Mesothelial cell of epicardium (in vitro differentiated cells): ENCODE measurements at places on chromosomes 5 and 9.

DNA sequence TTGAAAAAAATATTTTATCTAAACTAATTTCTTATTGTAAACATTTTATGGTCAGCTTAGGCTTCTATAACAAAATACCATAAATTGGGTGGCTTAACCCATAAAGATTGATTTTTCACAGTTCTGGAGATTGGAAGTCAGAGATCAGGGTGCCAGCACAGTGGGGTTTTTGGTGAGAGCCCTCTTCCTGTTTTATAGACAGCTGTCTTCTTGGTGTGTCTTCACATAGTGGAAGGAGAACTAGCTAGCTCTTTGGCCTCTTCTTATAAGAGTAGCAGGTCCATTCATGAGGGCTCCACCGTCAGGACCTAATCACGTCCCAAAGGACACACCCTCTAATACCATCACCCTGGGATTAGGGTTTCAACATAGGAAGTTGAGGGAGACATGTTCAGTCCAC lies 26.6 kb downstream of the OTULINL start:
- no peak for DNase-seq

DNA sequence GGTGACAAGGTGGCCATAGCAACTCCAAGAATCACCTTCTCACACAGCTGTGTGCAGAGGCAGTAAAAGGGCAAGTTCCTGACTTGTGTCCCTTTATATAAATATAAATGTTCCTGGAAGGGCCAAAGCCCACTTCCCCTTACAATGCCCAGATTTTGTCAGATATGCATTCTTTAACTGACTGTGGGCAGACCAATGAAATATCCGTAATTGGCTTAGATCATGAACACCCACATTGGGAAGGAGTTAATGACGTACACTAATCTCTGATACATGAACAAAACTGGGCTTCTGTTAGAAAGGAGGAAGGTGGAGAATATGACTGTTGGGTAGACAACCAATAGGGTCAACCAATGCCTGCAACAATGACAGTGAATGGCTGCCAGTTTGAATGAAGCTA lies 397.2 kb upstream of the CLINT1 start:
- DNase-seq = no peak

DNA sequence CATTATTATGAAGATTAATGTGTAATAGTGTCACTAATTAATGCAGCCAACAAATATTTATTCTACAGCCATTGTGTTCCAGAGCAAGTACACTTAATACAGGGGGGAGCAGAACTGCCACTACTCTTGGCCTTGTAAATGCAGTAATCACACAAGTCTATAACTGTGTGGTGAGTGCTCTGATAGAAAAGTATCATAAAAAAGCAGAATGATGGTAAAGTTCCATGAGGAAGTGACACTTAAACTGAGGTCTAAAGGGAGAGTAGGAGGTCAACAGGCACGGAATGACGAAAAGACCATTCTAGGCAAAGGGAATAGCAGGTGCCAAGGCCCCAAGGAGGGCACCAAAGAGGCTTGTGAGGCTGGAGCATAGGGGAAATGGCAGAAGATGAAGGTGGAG lies 142.9 kb downstream of the OSTF1 start:
- DNase-seq = no peak

DNA sequence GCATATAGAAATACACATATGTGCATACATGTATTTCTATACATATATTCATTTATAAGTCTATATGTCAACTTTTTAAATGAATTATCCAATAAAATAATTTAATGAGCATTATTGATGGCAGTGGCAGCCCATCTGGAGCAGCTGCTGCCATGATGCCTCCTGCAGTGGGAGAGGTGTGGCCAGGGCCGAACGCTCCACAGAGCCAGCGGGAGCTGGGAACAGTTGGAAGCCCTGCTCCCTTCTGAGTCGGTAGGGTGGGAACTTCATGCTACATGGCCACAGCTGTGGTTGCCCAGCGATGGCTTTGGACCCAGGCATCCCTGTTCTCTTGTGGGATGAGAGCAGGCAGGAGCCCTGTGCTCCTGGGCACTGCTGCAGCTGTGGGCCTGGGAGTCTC lies 812.4 kb upstream of the CTNND2 start:
- no peak for DNase-seq

DNA sequence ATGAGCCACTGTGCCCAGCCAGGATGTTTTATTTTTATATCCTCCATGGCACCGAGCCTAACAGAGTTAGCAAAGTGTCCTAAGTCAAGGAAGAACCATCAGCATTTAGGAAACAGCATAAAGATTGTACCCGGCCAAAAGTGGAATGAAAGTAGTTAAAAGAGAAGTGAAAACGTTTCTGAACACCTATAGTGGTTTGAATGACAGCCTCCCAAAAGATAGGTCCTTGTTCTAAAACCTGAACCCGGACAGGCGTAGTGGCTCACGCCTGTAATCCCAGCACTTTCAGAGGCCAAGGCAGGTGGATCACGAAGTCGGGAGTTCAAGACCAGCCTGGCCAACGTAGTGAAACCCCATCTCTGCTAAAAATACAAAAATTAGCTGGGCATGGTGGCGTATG lies 37.4 kb downstream of the ZFAND5 start:
- no peak for DNase-seq

- DNase-seq = no peak
Observed at GRCh38 chr9:87340391-87340790, 157.3 kb upstream of the DAPK1 start.

GRCh38 chr9:130745829-130746228 lies 52.2 kb downstream of the EXOSC2 start:
- DNase-seq = no peak

- no peak for DNase-seq
Observed at GRCh38 chr5:80185095-80185494, 70.8 kb downstream of the SERINC5 start.

- no peak for DNase-seq
Observed at GRCh38 chr5:170439223-170439943, 50.2 kb upstream of the KCNMB1 start.

GRCh38 chr9:23826120-23826629 lies at the start of gene ELAVL2:
TSS of gene ELAVL2 (minus strand) at chr9:23826240. CDS start at chr9:23762234, 64,006 bp downstream.
- DNase-seq = peak; percentile 94

- DNase-seq = no peak
Observed at GRCh38 chr9:98549401-98549800, 159.3 kb downstream of the GABBR2 start.

DNA sequence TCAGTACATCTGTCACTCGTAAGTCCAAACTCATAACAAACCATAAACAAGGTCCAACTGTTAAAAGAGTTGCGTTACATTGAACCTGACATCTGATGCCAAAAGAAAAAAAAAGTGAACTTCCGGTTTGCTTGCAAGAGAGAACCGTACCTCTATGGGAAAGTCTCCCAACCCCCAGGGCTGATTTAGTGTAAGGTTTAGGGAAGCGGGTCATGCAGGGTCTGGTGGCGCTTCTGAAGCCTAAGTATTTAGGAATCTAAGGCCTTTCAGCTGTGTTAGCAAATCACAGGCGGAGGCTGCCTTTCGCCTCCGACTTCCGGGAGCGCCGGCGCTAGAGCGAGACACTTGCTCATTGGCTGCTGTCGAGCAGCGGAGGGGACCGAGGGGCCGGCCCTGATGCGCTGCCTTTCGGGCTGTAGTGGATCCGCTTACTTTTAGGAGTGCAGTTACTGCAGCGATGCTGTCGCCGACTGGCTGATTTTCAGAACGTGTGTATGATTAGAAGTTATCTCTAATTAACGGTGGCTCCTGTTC lies 12.0 kb upstream of the GNPDA1 start:
- DNase-seq = peak; percentile 64

DNA sequence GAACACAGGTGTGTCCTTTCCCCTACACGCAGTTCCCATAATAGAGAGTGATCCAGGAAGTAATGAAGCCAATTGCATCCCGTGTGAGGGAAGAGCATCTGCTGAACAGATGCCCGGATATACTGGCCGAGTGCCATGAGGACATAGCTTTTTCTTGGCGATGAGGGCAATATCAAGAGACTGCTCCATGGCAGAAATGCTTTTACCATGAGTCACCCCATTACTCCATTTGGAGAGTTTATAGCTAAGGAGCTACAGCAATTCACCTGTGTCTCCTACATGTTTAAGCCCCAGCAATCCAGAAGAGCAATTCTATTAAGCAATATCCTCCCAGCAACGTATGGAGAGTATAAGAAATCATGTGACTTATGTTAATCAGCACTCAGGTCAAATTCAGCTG lies 222.0 kb upstream of the KLF4 start:
- DNase-seq = no peak

DNA sequence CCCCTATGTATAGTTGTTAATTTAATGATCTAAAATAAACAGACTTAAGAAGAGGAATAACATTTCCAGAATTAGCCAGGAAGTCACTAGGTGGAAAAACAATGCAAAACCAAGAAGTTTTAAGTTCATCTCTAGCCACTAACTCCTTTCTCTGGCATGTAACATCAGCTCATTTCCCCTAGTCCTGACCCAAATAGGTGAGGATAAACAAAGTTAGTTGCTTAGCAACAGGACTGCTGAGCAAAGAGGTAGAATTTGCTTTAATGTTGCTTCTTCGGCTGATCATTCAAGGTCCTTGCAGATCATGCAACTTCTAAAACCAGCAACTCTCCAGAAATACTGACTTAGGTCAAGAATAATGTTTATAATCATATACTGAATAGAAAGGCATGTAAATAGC lies 675.8 kb downstream of the CETN3 start:
- DNase-seq = no peak

GRCh38 chr5:169950333-169950732 lies 30.0 kb downstream of the INSYN2B start:
- DNase-seq = no peak

- no peak for DNase-seq
Observed at GRCh38 chr9:12915366-12915954, 140.6 kb downstream of the LURAP1L start.

DNA sequence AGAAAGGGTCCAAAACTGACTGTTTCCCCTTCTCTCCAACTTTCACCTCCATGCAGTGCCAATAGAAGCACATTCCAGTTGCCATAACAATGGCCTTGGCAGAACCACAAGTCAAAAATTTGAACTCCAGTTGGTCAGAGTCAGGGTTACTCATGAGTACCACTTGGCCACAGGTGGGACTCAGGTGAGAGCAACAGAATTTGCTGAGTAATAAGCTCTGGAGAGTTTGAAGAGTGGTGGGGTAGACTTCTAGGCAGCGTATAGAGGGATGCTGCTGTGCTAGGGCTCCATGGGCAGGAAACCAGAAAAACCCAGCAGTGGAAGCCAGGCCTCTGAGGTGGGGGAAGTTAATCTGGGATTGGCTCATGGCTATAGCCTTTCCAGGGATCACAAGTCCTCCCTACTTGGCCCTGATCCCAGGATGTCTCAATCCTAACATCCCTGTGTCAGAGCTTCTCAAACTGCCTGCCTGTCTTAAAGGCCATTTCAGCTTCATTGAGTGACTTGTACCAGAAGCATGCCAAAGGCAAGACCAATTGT lies 30.2 kb downstream of the SNX18 start:
- no peak for DNase-seq

DNA sequence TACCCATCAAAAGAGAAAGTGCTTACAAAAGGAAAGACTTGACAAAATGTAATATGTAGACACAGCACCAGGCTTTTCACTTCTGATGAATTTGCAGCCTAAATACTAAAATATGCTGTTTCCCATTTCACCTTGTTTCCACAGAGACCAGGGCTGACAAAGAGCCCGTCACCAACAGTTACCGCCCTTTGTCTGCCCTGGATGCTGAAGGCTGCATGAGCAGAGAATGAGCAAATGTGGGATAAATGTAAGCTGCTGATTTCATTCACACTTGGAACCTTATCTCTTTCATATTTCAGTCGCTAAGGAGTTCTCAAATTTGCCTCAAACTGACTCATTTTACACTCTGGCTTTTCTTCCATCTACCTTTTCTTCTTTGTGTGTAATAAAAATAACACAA lies 213.9 kb downstream of the TMEM167A start:
- DNase-seq = no peak
